Ovary (tissue), 10 donors: ENCODE measurements at places on chromosomes 1 and 21. TPM values are rescaled to one million over a fixed set of nuclear protein-coding genes. Genes with fewer than 3 reads are reported as not detected.

Gene RAB3B
- polyA plus RNA-seq, result 1.1 TPM

- DNase-seq, result no peak
Measured at GRCh38 chr1:42674214-42674613, 8.0 kb upstream of the YBX1 start.

GRCh38 chr21:44498280-44499210 is 41.5 kb downstream of the KRTAP10-1 start:
- no peak for DNase-seq

Gene CLEC20A
- not detected for polyA plus RNA-seq

GRCh38 chr1:210323957-210324356 is 4.7 kb upstream of the HHAT start:
- DNase-seq, result no peak

DNA sequence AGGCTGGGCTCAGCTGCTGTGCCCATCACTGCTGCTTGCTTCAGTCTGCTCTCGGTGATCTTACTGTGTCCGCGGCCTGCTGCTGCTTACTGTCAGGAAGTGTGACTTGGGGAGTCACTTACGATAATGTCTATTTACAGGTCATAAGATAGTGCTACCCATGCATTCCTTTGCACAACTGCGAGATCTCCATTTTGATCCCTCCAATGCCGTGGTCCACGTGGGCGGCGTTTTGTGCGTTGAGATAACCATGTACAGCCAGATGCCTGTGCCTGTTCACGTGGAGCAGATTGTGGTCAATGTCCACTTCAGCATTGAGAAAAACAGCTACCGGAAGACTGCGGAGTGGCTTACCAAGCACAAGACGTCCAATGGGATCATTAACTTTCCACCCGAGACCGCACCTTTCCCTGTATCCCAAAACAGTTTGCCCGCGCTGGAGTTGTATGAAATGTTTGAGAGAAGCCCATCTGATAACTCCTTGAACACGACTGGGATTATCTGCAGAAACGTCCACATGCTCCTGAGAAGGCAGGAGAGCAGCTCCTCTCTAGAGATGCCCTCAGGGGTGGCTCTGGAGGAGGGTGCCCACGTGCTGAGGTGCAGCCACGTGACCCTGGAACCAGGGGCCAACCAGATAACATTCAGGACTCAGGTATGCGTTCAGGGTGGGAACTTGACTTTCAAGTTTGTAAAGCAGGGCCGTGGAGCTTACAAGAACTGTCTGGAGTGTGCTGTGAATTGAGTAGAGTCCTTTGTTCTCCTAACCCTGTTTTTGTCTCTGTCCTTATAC is 24.4 kb upstream of the PWP2 start:
- no peak for DNase-seq

Gene WNT3A
- polyA plus RNA-seq, result not detected

Gene EPHB2
- 5.1 TPM for polyA plus RNA-seq

DNA sequence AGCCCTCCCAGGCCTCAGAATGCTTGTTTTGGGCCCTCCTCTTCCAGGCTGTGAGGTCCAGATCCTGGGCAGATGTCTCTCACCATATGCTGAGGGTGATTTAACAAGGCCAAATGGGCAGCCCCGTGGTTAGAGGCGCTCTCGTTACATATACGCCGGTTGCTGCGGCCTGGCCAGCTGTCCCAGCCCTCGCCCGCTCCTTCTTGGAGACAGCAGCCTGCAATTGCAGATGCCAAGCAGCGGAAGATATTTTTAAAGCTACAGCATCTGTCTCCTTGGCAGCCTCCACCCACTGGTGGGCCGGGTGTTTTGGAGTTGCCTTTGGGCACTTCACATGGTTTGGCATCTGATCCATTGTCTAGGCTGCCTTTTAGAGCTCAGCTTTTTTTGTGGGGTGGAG is 178.8 kb upstream of the NFIA start:
- no peak for DNase-seq

DNA sequence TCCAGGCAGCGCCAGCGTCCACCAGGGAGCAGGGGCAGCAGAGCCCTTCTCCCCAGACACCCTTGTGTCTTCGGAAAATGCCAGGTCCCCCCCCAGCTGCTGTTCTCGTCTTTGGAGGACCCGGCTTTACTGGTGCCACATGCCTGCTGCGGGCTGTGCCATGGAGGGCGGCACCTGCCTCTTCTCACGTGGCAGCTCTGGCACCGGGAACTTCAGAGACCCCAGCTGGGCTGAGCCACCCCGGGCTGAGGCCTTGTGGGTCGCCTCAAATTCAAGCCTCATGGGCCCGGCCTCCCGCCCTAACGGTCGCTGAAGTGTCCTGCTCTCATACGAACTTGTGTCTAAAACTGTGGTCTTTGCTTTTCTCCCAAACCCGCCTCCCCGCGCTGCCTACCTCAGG is 27.0 kb upstream of the C1orf159 start:
- DNase-seq, result no peak

- DNase-seq, result no peak
Measured at GRCh38 chr21:38815060-38815405, 9.3 kb downstream of the ETS2 start.

Gene LRRN2
- 2.3 TPM for polyA plus RNA-seq

DNA sequence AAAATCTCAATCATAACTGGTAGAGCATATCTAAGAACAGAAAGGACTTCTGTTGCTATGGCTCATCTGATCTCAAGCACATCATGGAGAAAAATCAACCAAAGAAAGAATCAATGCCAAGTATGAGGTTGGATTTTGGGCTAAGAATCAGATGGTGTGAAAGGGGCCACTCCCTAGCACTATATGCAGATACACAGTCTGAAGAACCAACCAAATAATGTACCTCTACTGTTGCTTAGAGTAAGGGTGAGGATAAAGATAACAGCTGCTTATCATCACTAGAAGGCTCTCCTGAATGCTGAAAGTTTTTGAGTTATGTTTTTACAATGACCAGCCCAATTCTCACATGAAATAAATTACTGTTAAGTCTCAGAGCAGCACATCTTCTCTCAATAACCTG is 35.6 kb downstream of the ST7L start:
- no peak for DNase-seq

Gene ZNF697
- 6.2 TPM for polyA plus RNA-seq

Gene LRRC39
- 0.58 TPM for polyA plus RNA-seq

- DNase-seq, result no peak
Measured at GRCh38 chr1:244861683-244862082, 2.7 kb downstream of the HNRNPU start.

Gene PROK1
- polyA plus RNA-seq, result 428 TPM

GRCh38 chr1:171881442-171881841 is 40.1 kb downstream of the DNM3 start:
- no peak for DNase-seq

Gene FAM177B
- 0.23 TPM for polyA plus RNA-seq

DNA sequence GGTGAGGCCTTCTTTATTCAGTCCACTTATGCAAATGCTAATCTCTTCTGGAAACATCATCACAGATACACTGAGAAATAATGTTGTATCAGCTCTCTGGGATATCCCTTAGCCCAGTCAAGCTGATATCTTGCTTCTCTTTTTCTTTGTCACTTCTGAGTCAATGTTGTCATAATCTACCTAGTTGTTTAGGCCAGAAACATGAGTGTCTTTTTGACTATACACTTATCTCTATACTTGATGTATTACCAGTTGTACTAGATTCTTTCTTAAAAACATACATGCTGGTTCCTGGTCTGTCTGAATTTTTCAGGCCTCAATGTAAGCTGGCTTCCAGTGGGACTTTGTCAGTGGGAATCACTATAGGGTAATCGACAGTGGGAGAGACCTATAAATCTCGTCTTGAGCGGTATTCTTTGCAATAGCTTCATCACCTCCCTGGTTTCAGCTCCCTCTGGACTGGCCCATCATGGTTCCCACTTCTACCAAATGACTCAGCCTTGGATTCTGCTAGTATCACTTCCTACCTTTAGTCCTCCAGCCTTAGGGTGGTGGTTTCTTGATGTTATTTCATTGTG is 135.2 kb upstream of the CYYR1 start:
- no peak for DNase-seq

Gene CD247
- polyA plus RNA-seq, result 3.3 TPM

Gene HSPG2
- 65.0 TPM for polyA plus RNA-seq

Gene DEPDC1
- 0.42 TPM for polyA plus RNA-seq

- DNase-seq, result no peak
Measured at GRCh38 chr1:44655609-44656008, 18.7 kb downstream of the TMEM53 start.

Gene ADAR
- 184 TPM for polyA plus RNA-seq

- no peak for DNase-seq
Measured at GRCh38 chr1:116420417-116421200, 47.6 kb downstream of the ATP1A1 start.

GRCh38 chr1:58983162-58983561 is 199.3 kb upstream of the JUN start:
- DNase-seq, result no peak

GRCh38 chr1:15459771-15460707 is 3.5 kb downstream of the CELA2A start:
- no peak for DNase-seq

Gene MINDY1
- polyA plus RNA-seq, result 33.0 TPM
